ENCODE measurements at places on chromosomes 7 and 10.

GRCh38 chr10:67665491-67665890 is 30.5 kb downstream of the CTNNA3 start:
- no peak for DNase-seq

DNA sequence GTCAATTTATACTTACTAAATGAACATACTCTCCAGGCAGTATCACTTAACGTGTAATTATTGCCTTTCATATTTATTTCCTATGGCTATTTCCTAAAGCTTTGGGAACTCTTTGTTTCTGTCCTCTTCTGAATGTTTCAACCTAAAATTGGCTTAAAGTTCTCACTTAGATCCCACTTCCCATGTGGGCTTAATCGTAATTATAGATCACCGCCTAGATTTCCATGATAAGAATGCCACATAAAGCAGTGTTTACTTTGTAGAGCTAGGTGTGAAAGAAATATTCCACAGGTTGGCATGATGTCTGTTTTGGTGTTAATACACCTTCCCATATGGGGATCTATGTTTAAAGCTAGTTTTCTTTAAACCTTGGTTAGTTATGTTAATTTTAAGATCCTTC is 1.5 kb downstream of the HDAC9 start:
- no peak for DNase-seq

GRCh38 chr10:87960230-87960629 is 96.8 kb downstream of the PTEN start:
- DNase-seq = no peak

DNA sequence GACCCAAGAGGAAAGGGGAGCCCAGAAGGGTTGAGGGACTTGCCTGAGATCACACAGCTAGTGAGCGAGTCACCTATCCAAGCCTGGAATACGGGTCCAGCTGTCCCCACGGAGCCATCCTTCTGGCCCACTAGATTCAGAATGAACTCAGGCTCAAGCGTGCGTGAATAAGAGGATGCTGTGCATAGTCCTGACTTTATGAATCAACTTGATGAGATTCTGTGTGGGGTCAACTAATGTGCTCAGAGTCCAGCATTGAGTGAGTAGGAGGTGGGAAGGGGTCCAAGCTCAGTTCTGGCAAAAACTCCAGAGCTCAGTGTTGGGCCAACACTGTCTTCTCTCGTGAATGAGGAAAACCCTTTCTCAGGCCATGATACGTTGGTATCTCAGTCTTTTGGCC is 41.4 kb downstream of the CAMK1D start:
- no peak for DNase-seq

DNA sequence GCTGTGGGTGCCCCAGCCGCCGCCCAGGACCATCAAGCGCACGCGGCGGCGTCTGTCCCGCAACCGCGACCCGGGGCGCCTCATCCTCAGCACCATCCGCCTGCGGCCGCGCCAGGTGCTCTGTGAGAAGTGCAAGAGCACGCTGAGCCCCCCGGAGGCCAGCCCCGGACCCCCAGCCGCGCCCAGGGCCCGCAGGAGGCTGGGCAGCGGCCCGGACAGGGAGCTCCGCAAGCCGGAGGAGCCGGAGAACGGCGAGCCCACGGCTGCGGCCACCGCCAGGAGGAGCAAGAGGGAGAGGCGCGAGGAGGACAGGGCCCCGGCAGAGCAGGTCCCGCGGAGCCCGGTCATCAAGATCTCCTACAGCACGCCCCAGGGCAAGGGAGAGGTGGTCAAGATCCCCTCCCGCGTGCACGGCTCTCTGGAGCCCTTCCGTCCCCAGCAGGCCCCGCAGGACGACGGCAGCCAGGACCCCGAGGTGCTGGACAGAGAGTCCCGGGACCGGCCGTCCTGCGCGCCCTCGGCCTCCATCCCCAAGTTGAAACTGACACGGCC is 8.0 kb downstream of the PWWP2B start:
- no peak for DNase-seq

DNA sequence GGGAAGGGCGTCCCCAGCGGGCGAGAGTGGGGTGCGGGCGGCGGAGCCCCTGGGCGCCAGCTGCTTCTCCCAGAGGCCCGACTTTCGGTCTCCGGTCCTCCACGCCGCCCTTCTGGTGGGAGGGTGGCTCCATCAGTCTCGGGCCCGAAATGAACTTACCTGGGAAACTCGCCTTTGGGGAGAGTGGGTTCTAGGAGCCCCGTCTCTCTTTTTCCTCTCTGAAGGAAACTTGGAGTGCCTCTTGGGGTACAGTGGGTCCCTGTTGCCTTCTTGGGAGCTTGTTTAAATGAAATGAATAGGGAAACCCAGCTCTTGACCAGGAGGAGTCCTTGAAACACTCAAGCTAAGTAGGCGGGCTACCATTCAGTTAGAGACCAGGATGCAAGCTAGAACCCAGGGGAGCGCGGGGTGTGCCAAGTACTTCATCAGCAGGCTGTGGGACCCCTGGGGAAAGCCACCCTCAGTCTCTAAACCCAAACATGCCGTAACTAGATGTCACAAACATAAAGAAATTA is 1.3 kb downstream of the SLC26A4 start:
- no peak for DNase-seq

- DNase-seq = no peak
Observed at GRCh38 chr7:158314394-158314793, 273.2 kb downstream of the PTPRN2 start.

GRCh38 chr7:14777806-14778205 is 124.7 kb downstream of the DGKB start:
- DNase-seq = no peak

- DNase-seq = no peak
Observed at GRCh38 chr7:23931633-23932032, 221.6 kb downstream of the STK31 start.

GRCh38 chr10:16562891-16563290 is 41.2 kb upstream of the C1QL3 start:
- DNase-seq = no peak

- DNase-seq = no peak
Observed at GRCh38 chr10:13056456-13057077, 43.4 kb upstream of the OPTN start.

DNA sequence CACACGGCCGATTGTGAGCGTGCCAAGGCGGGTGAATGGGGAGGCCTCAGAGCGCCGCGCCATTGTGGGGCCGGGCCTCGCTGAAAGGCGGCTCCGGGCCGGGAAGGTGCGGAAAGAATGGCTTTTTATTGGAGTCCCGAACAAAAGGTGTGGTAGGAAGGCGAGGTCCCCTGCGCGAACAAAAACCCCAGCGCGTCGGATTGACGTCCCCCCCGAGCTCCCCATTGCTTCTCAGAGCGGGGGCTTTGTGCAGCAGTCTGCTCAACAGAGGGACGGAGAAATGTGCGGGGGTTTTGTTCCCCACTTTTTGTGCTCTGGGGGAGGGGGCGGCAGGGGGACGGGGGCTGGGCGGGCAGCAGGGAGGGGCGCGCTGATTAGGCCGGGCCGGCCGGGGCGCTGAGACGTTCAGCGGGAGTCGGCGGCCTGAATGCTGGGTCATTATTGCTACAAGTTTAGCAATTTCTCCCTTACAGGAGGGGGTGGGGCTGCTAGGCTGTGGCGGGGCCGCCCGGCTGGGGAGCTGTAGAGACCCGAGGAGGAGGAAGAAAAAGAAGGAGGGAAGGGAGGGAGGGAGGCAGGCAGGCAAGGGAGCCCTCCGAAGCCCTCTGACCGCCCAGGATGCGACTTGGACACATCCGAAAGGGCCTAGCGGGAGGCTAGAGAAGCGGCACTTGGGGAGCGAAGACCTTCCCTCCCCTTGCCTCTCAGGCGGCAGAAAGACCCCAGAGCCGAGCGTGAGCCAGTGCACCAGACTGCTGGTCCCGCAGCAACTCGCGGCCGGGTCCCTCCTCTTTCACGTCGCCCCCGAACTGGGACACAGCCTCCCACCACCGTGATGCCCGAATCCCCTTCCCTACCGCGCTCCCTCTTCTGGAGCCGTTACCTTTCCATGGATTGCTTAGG is 4.6 kb downstream of the NKX2-3 start:
- no peak for DNase-seq

GRCh38 chr10:13158401-13158800 is 3.0 kb upstream of the MCM10 start:
- no peak for DNase-seq

DNA sequence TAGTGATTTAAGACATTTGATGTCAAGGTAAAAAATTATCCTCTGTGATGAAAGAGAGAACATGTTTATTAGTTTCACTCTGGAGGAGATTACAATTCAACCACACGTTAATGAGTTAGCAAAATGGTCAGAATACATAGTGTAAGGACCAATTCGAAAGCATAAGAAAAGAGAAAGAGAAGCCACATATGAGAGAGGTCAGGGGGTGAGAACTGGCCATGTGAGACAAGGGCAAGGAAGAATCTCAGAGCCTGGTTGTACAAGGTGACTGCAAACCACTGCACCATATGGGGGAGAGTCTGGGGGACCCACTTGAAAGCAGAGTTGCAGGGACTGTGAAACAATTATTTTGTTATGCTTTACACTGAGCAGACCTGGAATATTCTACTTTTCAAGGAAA is 27.7 kb upstream of the BET1 start:
- no peak for DNase-seq

DNA sequence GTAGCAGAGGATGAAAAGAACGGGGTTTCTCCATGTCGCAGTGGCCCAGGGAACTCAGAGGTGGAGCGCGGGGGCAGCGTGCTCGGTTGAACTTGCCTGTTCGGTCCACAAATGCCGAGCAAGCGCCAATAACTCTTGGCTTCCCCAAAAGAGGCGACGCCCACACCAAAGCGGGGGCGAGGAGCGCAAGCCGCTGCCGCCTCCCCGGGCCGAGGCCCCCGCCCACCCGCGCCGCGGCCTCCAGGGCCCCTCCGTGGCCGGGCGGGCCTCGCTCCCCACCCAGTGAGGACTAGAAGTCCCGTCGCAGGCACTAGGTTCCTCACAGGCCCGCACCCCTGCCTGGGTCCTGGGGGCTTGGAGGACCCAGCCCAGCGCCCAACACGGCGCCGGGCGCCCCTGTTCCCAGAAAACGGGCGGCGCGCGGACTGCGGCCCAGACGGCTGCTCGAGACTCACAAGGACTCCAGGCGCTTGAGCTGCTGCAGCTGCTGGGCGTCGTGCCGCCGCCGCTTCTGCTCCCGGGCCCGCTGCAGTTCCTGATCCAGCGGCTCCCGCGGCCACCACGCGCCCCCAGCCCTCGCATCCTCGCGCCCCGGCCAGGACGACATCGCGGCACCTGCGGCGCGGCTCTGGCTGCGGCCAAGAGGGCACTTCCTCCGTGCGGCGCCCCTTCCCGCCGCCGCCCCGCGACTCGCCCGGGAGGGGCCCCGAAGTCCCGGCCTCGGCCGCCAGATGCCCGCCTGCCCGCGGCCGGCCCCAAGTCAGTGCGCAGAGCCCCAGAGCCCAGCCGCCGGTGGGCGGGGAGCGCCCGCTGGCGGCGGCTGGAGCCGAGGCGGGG is 14.6 kb upstream of the FKBP9 start:
- DNase-seq = peak; percentile 31

DNA sequence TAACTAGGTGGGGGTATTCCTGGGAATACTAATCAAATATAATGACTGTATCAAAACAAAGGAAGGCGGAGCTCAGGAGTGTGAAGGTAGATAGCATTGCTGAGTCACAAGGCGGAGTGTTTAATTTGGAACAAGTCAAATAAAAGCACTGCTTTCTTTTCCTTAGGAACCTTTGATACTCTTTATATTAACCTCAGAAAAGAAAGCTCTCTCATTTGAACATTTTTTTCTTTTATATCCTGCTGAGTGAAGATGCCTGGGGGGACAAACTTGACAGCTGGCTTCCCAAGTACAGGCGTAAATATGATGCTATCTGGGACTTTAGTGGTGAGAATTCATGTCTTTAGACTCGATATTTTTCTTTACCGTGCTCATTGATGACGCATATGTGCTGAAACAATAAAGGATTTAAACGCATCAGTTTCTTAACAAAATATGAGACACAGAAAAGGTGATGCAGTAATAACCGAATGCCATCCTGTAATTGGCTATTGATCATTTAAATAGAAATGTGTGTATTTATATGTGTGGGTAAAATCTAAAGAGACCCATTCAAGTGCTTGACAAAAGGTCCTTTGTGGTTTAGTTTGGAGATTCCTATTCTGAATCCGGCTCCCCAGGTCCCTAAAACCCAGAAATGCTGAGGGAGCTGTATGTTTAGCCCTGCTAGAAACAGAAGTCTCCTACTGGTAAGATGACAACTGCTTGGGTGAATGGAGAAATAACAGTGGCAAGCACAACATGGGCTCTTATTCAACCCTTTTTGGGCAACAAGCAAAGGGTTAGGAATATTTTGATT is 102.7 kb downstream of the PRTFDC1 start:
- DNase-seq = no peak

Data from omental fat pad (tissue), 4 donors.